GM12891 (cell line): ENCODE measurements at places on chromosomes 1 and 21.
A peak's percentile ranks its signal among the peaks of the same experiment; 100 is the strongest.

DNA sequence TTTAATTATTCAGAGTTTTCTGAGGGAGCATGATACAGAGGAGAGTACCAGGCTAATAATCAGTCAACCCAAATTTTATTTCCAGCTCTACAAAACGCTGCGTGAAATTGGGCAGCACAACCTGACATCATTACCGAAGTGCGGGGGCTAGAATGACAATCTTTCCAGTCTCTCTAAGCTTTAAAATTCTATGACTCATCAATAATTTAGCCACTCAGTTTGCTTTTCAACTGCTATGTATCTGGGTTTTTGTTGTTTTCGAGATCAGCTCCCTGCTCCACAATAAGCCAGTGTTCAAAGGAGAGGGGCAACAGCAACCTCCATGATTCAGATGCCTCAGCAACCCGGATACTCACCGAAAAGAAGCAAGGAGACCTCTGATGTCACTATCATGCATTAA, 13.9 kb downstream of the SORT1 start:
- DNase-seq, result no peak

- DNase-seq, result no peak
Measured at GRCh38 chr1:151486557-151486956, 24.6 kb upstream of the CGN start.

- DNase-seq, result no peak
Measured at GRCh38 chr1:171563675-171564074, 58.4 kb upstream of the MYOCOS start.

- DNase-seq, result peak; percentile 69
Measured at GRCh38 chr21:37257967-37258877, 8.9 kb downstream of the VPS26C start.

- no peak for DNase-seq
Measured at GRCh38 chr1:116257341-116257767, 115.7 kb upstream of the ATP1A1 start.

- DNase-seq, result no peak
Measured at GRCh38 chr1:45694823-45695222, 6.8 kb downstream of the TMEM69 start.

DNA sequence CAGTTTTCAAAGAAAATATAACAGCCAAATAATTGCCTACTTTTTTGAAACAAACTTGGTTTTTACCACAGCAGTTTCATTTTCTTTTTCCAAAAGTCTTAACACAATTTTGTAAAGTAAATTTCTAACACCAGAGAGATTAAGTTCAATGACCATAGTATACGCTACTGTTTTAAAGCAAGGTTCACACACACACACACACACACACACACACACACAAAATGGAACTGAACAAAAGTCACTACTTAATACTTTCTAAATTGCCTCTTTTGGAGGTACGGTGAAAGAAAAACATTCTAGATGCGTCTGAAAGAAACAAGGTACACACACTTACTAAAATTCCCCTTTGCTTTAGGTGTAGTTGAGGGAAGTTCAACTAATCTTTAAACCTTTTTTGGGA, 30.1 kb downstream of the C21orf91 start:
- no peak for DNase-seq

GRCh38 chr1:30159015-30159414, 564.4 kb downstream of the MATN1 start:
- no peak for DNase-seq

DNA sequence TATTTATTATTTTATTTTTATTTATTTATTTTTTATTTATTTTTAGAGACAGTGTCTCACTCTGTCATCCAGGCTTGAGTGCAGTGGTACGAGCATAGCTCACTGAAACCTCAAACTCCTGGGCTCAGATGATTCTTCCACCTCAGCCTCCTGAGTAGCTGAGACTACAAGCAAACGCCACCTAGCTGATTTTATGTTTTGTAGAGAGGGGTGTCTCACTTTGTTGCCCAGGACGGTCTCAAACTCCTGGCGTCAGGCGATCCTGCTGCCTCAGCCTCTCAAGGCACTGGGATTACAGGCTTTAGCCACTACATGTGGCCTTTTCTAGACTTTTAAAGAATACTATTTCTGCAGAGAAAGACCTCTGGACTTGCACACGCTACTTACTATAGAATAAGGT, 61.3 kb upstream of the C1orf53 start:
- DNase-seq, result no peak

DNA sequence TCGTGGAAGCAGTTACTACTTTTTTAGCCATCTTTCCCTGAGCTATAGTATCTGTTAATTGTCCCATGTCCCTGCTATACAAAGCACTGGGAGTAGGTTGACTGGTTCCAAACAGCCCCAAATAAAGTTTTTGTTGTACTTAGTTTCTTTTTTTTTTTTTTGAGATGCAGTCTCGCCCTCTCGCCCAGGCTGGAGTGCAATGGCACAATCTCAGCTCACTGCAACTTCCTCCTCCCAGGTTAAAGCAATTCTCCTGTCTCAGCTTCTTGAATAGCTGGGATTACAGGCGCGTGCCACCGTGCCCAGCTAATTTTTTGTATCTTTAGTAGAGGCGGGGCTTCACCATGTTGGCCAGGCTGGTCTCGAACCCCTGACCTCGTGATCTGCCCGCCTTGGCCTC, 3.3 kb downstream of the NCSTN start:
- DNase-seq, result no peak

DNA sequence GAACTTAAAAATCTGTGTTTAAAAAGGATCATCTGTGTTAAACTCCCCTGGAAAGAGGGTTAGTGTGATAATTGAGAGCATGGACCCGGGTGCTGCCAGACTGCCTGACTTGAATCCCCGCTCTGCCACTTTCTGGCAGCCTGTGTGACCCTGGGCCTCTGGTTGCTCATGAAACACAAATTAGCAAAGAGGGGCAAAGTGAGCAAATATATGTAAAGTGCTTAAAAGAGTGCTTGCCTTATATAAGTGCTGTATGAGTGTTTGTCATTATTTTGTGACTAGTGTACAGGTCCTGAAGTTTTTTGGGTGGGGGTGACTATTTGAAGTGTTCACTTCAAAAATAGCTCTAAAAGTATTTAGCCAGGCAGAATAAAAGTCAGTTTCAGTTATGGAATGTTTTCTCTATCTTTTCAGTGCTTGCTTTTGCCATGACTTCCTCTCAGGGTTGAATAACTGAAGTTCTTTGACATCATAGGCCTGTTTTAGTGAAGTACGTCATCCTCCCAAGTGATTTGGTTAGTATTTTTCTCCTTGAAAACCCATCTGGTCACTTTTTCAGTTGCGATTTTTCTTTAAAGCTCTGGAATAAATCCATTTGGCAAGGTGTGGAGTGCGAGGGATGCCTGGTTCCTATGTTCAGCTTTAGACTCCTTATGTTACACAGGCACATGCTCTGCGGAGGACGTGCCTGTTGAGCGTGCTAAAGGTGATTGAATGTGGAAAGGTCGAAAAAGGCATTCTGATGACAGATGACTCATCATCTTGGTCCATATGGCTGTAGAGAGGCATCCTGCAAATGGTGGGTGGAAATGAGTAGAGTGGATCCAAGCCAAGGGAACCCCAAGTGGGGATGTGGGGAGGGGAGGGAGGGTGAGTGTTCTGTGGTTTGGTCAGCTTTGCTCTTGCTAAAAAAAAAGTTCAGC, 47.8 kb downstream of the AK4 start:
- no peak for DNase-seq

DNA sequence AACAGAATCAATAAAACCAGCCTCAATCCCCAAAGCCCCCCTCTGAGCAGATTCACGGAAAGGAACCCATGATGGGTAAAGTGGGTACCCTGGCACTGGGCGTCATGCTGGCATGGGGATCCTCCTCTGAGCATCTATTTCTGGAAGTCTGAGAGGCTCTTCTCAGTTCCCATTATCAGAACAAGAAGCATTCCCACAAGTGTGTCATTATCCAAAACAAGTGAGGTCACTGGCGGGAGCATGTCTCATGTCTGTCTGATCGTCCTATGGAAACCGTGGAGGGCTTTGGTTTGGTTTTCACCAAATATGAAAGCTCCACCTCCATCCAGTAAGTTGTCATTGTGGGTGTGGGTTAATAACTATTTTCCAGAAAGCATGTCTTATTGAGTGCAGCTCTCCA, 70.7 kb downstream of the PGM1 start:
- DNase-seq, result no peak

DNA sequence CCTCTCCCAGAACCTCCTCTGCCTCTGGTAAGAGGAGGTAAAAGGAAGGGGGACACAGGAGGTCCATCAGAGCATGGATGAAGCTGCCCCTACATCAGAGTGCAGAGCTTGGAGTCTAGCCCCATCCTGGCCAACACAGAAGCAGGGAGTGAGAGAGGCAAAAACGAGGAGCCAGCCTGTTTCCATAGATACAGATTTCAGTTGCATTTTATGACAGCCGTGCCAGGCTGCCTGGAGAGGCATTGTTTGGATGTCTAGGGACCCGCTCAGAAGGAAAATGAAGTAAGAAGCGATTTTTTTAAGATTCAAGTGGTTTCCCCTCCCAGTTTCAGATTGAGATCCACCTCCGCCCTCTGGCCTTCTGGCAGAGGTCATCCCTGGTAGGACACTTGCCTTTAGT, 11.5 kb upstream of the GJA8 start:
- no peak for DNase-seq
